ENCODE measurements at places on chromosomes 1 and 21.
A peak's percentile ranks its signal among the peaks of the same experiment; 100 is the strongest.

DNA sequence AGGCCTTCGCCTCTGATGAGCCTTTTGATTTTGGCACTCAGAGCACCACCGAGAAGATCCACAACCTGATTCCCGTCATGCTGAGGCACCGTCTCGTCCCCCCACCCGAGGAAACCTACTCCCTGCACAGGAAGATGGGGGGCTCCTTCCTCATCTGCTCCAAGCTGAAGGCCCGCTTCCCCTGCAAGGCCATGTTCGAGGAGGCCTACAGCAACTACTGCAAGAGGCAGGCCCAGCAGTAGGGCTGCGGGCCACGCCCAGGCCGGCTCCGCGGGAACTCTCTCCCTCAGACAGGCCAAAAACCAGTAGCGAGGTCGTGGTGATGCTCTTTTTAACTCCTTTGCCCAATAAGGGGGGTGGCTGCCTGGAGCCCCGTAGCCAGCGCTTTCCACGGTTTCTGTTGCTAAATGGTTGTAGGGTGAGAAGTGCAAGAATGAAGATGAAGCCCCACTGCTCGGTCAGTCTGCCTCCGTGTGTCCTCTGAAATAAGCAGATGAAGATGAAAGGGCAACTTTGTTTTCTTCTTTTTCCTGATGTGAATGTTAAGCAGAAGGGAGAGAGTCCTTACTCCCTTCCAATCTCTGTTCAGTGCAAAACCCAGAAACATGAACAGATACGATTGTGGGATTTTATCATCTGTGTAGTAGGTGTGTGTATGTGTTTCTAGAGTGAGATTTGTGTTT is 46.5 kb downstream of the COQ8A start:
- DNase-seq: no peak

DNA sequence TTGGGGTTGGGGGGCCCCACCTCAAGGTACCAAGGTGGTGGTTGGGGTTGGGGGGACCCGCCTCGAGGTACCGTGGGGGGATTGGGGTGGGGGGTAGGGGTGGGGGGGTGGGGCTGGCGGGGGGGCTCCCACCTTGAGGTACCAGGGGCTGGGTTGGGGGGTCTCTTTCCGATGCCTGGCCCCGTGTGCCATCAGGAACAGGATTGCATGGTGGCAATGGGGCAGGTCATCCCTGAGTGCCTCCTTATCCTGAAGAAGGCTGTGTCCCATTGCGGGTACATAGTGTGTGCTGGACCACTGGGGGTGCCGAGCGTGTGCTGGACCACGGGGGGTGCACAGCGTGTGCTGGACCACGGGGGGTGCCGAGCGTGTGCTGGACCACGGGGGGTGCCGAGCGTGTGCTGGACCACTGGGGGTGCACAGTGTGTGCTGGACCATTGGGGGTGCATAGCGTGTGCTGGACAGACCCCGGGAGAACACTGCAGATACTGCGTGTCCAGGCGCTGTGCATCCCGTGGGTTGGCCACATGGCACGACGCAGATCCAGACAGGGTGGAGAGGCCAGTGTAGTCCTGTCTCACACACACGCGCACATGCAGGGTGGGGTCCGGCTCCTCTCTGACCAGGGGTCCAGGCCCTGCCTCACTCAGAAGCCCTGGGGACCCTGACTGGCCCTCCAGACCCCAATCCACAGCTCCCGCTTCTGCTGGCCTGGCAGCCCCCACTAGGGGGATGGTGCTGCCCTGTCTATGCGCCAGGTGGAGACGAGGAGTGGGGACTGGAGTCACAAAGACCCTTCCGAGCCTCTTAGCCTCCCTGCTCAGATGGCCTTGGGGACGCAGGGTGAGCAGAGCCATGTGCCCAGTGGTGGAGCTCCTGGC is 4.2 kb downstream of the SCNN1D start:
- no peak for DNase-seq

DNA sequence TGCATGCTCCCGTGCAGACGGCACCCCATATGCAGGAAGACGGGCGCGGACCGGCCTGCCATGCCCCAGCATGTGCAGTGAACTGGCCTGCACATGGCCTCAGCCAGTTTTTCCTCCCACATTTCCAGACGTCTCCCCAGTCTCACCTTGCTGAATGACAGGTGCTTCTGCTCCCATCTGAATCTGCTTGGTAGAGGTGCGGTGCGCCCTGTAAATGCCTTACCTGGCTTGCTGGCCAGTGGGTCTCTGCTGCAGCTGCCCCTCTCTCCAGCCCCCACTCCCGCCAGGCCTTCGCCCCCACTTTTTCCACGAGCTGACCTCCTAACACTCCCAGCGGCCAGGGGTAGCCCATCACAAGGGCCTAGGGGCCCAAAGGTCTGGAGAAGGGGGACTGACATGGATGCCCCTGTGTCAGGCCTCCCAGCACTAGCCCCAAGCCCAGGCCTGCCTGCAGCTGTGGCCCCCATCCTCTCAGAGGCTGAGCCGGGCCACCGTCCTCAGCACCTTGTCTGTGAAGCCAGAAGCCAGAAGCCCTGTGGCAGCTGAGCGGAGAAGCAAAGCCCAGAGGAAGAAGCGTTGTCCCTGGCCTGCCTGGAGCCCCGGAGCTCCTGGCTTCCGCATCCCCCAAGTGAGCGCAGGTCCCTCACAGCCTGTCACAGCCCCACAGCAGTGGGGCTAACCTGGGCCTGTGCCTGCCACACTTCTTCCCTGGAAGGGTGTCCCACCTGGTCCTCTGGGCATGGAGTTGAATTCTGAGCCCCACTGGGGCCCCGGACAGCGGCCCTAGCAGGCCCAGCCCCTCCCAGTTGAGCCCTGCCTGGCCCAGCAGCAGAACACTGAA is 3.7 kb upstream of the SLC19A1 start:
- DNase-seq: no peak

DNA sequence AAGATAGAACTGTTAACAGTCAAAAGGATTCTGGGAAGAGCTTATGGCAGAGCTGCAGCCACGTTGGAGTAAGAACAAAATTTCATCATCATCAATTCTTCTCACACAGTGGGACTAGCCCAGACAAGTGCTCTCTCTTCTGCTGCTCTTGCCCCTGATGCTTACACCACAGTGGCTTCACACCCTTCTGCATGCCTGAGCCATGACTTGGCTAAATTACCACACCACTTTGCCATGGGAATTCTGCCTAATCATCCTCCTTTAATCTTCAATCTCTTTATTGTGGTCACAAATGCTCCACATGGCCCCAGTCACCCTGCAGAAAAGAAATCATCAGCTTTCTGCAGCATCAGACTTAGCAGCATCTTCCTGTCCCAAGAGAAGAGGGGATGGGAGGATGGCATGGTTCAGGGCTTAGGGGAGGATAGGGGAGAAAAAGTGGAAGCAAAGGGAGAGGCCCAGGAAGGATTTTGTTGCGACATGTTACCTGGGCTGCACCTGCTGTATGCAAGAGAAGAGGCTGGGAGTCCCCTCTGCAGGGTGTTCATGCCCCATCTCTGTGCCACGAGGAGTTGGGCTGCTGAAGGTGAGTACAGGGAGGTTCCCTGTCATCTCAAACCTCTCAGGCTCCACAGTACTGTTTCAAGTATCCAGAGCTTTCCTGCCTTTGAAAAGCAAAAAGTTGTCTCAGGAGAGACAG is 9.0 kb upstream of the RPTN start:
- no peak for DNase-seq

DNA sequence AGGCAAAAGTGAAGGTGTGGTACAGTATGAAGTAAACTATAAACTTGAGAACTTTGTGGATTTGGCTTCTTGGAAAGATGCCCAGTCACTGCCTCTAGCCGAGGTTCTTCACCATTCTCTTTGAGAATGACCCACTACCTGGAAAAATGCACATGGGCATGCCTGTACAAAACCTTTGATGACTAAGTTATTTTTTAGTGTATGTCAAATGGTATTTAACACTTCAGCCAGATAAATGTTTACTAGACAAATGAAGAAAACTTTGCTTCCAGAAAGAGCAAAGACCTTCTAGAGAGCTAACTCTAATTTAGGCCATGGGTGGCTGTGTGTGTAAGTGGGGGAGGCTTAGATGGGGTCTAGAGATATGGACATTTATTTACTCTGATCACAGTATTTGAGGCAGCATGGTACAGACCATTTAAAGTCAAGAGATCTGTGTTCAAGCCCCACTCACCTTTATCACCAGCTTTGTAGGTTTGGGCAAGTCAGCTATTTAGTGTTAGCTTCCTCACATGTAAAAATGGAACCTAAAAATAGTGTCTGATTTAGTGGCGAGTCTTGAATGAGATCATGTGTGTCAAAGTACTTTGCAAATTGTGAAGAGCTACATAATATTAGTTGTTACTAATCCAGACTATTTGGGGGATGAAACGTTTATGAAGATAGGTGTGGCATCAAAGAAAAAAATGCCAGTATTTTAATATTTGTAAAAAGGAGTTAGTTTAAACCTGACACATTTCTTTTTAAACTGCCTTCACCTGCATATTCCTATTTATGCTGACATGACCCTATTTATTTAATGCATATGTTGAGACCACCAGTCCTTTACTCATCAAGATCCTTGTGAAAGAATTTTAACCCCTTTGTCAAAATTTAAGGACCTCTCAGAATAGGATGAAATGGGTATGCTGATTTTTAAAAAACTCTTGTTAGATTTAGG is 20.2 kb downstream of the NFYC start:
- DNase-seq: peak; percentile 68

- DNase-seq: no peak
Observed at GRCh38 chr1:247417831-247418230, 1.9 kb downstream of the NLRP3 start.

DNA sequence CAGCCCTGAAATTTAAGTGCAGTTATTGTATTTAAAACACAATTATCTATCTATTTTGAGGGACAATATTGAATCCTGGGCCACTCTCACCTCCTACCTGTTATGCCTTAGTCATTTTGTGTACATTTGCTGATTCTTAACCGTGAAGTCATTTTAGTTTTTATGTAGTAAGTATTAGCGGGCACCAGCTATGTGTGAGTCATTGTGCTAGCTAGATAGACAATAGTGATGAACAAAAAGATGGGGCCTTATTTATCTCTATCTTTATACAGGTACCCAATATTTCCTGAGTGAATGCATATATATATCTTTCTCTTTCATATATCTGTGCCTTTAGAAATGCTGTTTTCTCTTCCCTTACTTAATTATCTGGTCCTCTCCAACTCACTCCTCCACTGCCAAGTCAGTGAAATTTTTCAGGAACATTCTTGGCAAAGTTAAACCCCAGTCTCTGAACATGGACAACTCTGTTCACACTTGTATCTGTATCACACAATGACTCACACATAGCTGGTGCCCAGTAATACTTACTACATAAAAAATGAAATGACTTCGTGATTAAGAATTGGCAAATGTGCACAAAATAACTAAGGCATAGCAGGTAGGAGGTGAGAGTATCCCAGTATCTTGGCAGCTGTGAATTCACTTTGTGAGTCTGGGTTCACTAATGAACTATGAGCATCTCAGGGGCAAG is 166.0 kb upstream of the C8B start:
- no peak for DNase-seq

DNA sequence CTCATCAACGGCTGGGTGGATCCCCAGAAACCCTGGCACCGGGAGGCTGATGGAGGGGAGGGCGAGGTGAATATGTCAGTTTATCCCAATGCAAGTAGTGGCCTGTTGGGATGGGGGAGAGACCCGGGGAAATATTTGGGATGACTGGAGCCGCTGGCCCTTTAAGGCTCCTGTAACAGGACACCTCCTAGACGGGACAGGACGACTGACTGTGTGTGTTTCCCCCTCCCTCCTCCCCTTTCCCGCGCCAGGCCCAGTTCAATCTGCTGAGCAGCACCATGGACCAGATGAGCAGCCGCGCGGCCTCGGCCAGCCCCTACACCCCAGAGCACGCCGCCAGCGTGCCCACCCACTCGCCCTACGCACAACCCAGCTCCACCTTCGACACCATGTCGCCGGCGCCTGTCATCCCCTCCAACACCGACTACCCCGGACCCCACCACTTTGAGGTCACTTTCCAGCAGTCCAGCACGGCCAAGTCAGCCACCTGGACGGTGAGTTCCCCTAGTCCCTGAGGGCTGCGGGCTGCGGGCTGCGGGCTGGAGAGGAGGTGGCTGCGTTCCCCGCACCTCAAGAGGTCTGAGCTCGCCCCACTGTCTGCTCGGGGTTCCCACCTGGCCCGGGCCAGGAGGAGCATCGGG is 44.8 kb upstream of the CCDC27 start:
- no peak for DNase-seq

DNA sequence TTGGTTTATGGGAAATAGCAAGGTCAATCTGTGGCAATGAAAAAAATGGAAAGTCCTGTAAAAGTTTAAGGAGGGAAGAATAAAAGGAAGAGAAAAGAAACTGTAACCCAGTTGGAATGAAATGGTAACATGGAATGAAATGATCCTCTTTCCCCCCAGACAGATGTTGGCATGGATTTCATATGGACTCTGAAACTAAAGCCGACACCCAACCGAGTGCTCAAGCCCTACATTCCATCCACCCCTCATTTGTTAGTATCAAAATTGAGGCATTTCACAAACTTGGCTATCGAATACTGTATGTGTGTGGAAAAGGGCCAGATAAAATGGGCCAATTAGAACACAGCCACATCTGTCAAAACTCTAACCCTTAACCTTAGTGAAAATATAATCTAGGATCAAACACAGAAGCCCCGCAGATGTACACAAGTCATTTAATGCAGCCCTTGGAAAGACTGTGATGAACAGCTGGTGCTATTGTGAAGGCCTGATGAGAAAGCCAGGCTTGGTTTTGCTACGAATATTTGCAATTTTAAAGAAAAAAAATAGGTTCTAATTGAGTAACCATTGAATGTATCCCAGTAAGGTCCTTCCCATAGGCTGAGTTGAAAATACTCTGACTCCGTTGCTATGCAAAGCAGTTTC is 72.6 kb upstream of the RGL1 start:
- DNase-seq: no peak
